ENCODE measurements at places on chromosomes 12 and 14. TPM values are rescaled to one million over a fixed set of nuclear protein-coding genes. Genes with fewer than 3 reads are reported as not detected.

GRCh38 chr12:58894040-58894439, 26.3 kb downstream of the LRIG3 start:
- DNase-seq: no peak

DNA sequence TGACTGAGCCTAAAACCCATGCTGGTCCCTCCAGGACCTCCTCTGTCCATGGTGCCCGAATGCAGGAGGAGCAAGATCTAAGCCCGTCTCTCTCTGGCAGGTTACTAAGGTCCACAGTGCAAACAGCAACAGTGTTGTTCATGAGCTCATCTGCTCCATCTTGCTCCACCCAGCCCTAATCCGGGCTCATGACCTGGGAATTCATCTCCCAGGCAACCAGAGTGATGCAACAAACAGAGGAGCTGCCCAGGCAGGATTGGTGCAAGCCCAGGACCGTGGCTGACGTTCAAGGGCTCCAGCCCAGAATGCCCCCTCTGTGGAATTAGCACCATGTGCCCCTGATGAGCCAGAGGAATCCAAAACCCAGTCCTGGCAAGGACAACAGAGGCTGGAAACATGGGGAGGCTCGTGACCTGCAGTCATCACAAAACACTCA, 29.9 kb downstream of the HSPB8 start:
- DNase-seq: no peak

DNA sequence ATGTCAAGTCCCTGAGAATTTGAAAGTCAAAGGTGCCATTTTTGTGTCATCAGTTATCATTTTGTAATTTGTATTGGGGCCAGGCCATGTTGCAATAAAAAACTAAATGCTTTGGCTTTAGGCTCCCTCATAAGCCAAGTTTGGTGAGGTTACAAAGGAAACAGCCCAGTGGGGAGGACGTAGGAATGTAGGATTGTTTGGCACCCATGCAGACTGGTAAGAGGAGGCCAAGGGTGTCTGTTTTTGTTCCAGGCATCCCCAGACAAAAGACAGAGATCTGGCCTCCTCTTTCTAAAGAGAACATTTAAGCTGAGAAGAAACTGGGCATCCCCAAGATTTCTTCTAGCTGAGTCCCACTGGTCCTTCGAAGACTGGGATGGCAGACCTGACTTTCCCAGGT, 111.7 kb downstream of the SUDS3 start:
- no peak for DNase-seq

The ARMH4 gene
- 0.43 TPM for total RNA-seq

The MAGOHB gene
- total RNA-seq: 58.8 TPM

- DNase-seq: no peak
These were observed 17.9 kb downstream of the SIVA1 start for GRCh38 chr14:104770851-104771272.
